ENCODE measurements at places on chromosomes 16 and 17.

DNA sequence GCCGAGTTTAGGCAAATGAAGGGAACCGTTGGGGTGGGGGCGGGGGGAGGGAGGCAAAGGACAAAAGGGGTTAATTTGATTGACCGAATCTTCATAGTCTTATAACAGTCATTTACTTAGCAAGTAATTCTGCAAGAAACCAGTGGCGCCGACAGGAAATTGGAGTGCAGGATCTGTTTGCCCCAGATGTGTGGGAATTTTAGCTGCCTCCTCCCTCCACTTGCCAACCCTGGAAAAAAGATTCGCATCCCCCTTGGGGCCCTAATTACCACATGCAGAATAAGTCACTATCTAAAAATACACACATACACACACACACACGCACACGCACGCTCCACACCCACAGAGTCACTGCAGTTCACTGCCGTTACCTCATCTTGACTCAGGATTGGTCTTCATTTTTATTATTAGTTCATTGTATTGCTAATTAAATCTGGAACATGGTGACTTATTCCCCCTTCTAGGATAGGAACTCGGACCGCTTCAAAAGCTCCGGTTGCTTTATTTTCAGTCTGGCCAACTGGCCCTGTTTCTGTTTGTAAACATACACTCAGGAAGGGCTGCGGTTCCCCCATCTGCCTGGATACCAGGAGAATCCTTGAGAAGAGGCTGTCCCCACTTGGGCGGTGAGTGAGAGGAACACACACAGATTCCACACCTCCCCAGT lies 241.6 kb upstream of the SALL1 start:
- DNase-seq: no peak

DNA sequence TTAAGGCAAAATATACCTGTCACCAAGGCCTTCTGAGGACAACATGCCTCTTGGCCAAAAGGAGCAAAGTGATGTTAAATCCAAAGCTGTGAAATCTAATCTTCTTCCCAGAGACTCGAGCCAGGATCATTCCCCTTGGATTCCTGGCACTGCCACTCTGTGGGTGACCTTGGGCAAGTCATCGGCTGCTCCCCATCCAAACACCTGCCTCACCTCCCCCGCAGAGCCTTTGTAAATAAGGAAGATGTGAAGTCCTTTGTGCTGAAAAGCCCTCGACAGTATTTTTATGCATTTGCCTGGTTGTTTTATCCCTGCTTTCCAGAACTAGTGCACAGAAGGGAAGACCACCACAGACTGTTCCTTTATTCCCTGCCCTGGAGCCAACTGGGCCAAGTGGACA lies 5.4 kb upstream of the CEP295NL start:
- DNase-seq: no peak

GRCh38 chr16:46582313-46582712 lies 38.9 kb downstream of the SHCBP1 start:
- DNase-seq: peak; percentile 57

DNA sequence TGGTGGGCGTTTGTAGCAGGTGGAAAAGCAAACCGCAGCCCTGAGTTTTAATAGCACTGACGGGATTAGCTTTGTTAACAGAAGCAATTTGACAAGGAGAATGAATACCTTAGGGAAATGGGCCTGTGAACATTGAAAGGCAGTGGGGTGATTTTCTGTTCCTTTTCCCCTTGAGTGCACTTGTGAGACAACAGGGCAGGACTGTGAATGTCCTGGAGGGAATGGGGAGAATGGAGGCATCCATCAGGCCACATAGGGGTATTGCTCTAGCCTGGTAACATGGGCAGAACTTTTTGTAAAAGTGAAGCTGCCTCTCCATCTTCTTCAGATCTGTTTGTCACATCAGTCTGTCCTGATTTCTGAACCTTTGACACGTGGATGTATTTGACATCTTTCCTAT lies 26.2 kb downstream of the USP43 start:
- no peak for DNase-seq

DNA sequence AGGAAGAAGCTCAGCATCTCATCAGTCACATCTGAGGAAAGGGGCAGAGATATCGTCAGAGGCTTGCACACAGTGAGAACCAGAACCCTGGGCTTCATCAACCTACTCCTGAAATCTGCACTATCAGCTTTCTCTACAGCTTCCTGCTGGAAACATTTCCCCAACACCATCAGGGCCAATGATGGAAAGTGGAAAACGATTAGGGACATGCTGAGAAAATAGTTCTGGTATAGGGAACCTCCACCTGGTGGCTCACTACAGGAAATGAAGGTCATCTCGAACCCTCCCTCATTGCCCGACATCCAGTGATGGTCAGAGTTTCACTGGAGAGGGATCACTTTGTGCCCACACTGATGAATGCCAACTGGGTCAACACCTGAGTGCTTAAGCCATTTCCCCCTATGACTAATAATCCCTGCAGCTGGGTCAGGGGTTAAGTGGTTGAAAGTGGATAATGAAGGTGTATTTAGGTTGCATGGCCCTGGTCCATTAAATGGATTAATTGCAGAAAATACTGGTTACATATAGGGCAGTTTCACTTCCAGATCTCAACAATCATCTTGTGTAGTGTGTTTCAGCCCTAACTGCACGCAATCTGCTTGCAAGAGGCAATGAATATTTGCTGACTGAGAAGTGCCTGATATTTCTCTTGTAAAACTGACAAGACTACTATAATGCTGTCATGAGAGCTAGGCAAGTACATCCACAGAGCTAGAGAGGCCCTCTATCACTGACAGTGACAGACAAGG lies 43.1 kb upstream of the GSG1L start:
- DNase-seq: no peak

DNA sequence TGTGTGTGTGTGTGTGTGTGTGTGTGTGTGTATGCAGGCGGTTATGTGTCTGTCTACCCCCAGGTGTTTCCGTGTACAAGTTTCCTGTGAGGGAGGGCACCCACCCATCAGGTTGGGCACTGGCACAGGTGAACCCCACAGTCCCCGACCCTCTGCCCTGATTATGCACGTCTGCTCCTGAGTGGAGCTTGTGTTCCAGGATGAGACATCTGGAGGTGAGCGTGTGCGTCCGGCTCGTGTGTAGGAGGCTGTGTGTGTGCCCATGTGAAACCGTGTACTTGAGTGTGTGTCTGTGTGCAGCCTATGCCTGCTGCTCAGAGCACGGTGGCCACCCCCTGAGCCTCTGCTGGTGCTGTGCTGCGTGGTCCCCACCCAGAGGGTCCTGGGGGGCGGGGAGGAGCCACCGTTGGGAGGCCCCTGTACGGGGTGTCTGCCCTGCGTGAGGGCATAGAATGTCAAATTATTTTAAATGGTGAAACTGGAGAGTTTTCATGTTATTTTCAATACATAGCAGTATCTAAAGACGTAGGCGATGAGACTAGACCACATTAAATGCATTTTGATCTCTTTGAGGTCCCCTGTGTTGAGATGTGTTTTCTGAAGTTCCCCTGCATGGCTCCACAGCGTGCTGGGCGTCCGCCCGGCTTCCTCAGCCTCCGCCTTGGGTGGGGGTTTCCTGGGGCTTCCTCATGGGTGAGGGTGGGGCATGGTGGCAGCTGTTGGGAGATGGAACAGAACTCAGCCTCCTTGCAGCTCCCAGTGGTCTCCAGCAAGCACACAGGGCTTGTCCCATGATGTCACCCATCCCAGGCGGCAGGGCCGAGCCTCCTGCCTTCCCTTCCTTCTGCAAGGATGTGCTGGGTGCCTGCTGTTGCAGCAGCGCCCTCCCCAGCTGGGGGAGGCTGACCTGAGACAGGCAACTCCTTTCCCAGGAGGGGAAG lies 43.4 kb downstream of the KCNJ12 start:
- DNase-seq: no peak

GRCh38 chr16:74372953-74373846 lies 2.9 kb upstream of the NPIPB15 start:
- DNase-seq: no peak

- DNase-seq: no peak
Observed at GRCh38 chr17:78933025-78933958, 8.1 kb upstream of the TIMP2 start.

DNA sequence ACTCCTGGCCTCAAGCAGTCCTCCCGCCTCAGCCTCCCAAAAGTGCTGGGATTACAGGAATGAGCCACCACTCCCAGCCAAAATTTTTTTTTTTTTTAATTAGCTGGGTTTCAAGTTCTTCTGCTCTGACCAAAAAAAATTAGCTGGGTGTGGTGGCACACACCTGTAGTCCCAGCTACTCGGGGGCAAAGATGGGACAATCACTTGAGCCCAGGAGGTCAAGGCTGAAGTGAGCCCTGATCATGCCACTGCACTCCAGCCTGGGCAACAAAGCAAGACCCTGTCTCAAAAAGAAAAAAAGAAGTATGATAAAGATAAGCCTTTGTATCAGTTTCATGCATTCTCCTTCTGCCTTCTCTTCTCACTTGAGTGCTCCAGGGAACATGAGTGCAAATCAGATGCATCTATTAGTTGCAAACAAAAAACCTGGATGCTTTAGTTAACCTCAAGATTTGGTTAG lies 1.9 kb downstream of the NQO1 start:
- no peak for DNase-seq

DNA sequence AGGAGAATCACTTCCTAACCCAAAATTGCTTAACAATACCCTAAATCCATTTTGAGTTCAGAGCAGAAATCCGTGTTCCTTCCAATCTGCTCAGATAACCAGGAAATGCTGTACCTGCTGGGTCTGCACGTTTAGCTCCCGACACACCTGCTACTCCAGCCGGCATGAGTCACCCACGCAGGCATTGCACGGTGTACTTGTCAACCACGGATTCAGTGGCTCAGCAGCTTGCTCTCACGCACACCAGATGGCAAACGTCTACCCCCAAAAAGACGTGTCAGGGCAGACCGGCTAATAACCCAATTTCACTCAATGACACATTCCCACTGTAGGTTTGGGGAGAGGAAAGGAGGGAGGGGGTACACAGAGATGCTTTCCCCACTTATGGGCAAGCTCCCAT lies 468.1 kb downstream of the SOX9 start:
- no peak for DNase-seq

- DNase-seq: no peak
Observed at GRCh38 chr17:76497979-76498875, 3.0 kb downstream of the RHBDF2 start.

DNA sequence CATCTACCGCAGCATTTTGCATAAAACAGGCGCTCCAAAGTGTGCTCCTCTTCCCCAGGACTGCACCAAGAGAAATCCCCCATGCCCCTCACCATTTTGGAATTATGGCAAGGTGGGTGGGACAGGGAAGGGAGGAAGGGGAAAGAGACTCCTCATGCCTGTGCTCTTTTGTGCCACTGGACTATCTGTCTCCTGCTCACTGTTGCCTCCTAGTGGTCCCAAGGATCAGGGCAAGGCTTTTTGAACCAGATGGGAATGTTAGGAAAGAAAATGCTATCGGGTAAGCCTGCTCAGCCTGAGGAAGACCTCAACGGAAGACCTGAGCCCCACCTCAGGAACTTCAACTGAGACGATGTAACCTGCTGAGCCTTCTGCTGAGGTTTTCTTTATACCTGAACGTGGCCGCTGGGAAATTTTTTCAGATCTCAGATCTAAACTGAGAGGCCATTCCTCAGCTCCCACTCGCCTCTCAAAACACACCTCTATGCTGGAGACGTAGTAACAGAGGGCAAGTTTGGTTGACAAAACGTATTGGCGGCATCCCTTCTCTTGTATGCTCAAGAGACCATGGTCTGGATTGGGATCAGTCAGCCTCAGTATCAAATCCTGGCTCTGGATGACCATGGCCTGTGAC lies 58.3 kb downstream of the SPACA3 start:
- peak; percentile 53 for DNase-seq

- DNase-seq: no peak
Observed at GRCh38 chr17:45929344-45929743, 35.0 kb downstream of the MAPT start.

GRCh38 chr16:84371553-84371865 lies 3.2 kb downstream of the ATP2C2 start:
- DNase-seq: no peak

- DNase-seq: no peak
Observed at GRCh38 chr16:67713647-67714273, 5.4 kb downstream of the GFOD2 start.

- DNase-seq: no peak
Observed at GRCh38 chr17:83125515-83126274, 46.3 kb downstream of the METRNL start.

DNA sequence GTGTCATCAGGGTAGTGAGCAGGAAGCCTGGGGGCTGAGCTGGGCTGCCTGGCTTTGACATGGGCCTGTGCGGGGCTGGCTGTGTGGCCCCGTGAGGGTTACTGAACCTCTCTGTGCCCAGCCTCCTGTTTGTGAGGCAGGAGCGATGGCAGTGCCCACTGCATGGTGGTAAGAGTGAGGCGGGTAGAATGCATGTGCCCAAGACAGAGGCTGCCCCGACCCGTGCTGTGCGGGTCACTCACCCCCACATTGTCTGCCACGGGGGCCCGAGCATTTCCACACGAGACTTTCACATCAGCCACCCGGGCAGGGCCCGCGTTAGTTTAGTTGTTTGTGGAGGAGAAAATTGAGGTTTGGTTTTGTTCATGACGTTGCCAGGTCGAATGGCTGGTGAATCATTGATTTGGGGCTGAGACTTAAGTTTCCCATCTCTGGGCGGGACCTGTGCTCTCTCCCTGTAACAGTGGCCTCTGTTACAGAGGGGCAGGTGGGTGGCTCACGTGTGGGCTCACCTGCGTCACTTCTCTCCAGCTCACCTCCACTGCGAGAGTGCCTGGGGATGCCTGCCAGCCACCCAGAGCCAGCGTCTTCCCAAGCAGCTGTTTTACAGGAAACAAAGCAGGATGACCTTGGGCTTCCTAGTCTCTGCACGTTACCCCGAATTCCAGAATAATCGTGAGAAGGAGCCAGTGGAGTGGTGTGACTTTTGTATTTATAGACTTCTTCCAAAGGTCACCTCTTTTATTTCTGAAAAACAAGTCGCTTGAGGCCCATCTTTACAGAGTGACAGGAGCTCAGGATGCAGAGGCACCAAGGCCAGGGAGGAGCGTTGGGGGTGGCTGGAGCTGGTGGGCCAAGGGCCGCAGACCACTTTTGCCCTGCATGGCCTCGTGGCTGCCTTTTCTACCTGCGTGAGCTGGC lies 150.6 kb downstream of the RPTOR start:
- DNase-seq: no peak

- DNase-seq: no peak
Observed at GRCh38 chr16:79599837-79600637, 500 bp downstream of the MAF start.

DNA sequence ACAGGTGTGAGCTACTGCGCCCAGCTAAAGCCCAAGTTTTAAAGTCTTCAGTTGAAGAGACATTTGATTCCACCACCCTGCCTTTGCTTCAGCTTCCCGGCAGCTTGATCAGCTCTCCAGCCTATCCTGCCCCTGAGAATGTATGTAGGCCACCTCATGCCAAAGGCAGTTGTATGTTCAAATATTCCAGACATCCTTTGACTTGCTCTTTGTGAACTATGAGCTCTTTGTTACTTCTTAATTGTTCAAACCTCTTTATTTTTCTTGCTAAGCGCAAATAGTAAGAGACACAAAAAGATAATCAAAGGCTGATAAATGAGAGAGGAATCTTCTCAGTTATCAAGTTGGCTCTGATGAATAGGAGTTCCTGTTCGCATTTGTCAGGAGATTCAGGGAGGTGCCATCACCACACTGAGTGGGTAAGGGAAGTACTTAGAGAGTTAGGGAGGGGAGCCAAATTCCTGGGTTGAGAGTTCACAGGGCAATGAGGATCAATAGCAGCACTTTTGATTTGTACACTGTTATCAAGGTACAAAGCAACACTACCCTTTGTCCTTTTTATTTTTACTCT lies 32.0 kb upstream of the SUPT4H1 start:
- no peak for DNase-seq

GRCh38 chr16:57629516-57630406 lies 1.3 kb downstream of the ADGRG1 start:
- peak; percentile 87 for DNase-seq

GRCh38 chr16:54318941-54319340 lies 32.4 kb upstream of the IRX3 start:
- DNase-seq: no peak

- peak; percentile 55 for DNase-seq
Observed at GRCh38 chr16:55510185-55510805, 1.4 kb downstream of the LPCAT2 start.

Data from hematopoietic multipotent progenitor cell treated with erythropoietin and hydrocortisone succinate and interleukin-3 and kit ligand, for 8 days (in vitro differentiated cells).